ENCODE measurements at places on chromosomes 1 and 21. TPM values are rescaled to one million over a fixed set of nuclear protein-coding genes. Genes with fewer than 3 reads are reported as not detected.

The ADAMTS4 gene
- polyA plus RNA-seq = 1.4 TPM

DNA sequence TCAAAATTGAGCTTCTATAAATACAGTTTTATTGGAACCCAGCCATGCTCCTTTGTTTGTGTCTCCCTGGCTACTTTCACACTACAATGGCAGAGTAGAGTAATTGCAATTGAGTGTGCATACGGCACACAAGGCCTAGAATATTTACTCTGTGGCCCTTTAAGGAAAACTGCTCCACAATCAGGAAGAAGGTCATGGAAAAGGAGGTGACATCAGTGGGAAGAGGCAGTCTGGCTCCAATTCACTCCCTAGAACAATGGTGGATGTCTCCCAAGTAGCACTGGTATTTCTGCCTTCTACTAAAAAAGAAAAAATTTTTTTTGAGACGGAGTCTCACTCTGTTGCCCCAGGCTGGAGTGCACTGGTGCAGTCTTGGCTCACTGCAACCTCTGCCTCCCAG, 51.3 kb downstream of the KRTAP19-8 start:
- no peak for DNase-seq

DNA sequence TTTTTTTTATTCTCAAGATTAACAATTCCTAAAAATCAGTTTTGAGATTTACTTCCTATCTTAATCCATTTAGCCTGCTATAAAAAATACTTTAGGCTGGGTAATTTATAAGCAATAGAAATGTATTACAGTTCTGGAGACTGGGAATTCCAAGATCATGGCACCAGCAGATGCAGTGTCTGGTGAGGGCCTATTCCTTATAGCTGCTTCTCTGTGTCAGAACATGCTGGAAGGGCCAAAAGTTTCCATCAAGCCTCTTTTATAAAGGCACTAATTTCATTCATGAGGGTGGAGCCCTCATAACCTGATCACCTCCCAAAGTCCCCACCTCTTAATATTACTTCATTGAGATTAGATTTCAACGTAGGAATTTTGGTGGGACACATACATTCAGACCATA, 41.7 kb downstream of the RNF2 start:
- DNase-seq = no peak

- DNase-seq = no peak
These were observed 115.7 kb upstream of the UBE2U start for GRCh38 chr1:64087768-64088167.
